Muscle of arm (tissue), 14 donors: ENCODE measurements at places on chromosomes 6 and 20.
A peak's percentile ranks its signal among the peaks of the same experiment; 100 is the strongest.

DNA sequence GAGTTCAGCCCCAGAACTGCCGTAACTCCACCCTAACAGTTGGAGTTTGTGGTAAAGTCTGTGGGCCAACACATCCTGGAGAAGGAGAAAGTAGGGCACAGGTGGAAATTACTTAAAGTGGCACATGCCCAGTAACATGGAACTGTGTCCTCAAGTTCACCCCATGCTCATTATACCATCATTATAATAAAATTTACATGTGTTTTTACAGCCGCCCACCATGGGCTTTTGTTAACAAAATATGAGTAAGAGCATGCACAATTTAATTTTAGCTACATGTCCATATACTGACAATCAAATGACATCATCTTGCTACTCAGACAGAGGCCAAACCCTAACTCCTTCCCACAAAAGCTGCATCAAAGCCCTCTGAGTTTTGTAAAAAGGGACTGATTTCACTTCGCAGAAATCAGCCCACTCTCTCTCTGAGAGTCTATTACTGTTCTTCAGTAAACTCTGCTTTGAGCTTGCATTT lies 17.3 kb upstream of the ELOVL4 start:
- no peak for DNase-seq

DNA sequence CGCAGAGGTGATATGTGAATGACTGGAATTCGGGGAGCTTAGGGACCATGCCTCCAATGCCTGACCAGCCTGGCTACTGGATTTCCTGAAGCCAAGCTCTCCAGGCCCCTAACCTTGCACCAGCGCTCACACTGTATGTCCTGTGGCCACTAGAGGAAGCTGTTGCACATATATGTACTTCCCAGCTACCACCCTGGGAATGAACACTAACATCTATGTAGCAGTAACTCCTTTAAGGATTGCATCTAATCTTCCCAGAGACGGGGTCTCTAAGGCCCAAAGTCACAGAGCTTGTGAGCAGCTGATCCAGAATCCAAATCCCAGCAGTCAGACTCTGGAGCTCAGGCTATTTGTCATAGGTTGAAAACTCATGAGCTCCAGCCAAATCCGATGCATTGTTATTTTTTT lies 20.4 kb upstream of the BPIFB1 start:
- peak; percentile 55 for DNase-seq

DNA sequence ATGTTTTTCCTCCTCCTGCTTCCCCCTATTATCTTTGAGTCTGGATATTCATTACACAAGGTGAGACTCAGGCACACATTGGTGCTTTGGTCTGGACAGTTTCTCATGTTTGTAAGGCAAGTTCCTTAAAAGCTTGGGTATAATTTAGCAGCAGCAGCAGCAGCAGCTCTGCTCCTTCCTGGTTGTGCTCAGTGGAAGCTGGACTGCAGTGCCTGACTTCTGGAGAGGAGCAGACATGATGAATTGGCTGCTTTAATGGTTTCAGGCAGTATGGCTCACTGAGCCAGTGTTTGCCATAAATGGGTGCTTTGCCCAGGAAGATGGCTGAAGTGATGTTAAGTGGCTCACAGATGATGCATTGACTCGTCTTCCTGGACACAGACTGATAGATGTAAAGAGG lies 32.4 kb downstream of the SLC9A8 start:
- DNase-seq = no peak

DNA sequence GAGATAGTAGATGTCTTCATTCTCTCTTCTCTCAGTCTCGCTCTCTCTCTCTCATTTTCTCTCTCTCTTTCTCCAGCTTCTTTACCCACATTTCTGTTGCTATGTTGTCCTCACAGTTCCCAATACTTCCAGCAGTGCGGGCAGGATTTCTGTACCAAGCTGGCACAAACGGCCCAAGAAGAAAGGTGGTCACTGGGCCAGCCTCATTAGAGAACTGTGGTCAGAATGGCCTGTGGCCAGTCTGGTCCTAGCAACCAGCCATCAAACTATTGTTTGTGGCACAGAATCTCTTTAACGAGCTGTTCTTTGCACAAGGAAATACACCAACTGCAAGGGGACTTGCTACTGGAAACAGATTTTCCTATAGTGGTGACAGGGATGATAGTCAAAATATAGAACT lies 81.3 kb downstream of the SEL1L2 start:
- DNase-seq = no peak

- no peak for DNase-seq
These were observed 16.0 kb downstream of the SOD2 start for GRCh38 chr6:159676890-159677505.

DNA sequence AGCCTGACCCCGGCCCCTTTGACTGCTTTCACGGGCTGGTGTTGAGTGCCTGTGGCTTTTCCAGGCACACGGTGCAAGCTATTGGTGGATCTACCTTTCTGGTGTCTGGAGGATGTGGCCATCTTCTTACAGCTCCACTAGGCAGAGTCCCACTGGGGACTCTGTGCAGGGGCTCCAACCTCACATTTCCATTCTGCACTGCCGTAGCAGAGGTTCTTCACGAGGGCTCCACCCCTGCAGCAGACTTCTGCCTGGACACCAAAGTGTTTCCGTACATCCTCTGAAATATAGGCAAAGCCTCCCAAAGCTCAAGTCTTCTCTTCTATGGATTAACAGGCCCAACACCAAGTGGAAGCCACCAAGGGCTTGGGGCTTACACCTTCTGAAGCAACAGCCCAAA lies 691.5 kb upstream of the POU3F2 start:
- no peak for DNase-seq

DNA sequence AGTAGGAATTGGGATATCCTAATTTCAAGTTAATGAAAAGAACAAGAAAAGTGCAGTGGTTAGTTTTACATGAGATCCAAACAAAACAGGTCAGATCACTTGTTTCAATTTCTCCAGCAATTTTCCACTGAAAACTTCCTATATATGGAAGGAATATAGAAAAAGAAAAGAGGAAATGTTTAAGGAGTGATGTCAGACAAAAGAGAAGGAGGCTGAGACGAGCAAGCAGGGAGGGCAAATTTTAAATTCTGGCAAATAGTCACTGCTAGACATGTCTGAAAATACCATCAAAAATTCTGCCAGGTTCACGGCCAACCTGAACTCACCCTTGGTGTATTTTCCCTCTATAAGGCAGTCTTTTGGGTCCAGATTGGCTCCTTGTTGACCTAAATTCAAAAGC lies 9.5 kb upstream of the NUP153 start:
- DNase-seq = no peak

GRCh38 chr6:95478941-95479340 lies 98.4 kb upstream of the MANEA start:
- no peak for DNase-seq

DNA sequence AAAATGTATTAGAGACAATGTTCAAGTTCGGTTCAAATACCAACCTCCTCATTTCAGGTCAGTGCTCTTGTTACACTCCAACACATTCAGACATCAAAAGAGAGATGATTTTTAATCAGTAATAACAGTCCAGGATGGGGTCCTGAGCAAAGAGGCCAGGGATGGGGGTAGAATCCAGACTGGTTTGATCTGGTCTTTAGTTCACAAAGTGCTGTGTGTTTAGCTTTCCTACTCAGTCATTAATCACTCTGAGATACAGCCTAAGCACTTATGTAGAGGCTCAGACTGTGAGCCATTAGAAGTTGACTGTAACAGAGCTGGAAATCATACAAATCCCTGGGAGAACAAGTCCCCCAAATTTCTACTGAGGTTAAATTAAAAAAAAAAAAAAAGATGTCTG lies 241.6 kb downstream of the PTPRK start:
- no peak for DNase-seq
